ENCODE measurements at places on chromosomes 1 and 21.
A peak's percentile ranks its signal among the peaks of the same experiment; 100 is the strongest.

GRCh38 chr1:17687145-17687544 is 68.0 kb upstream of the ACTL8 start:
- no peak for DNase-seq

- DNase-seq: no peak
These were observed 258.0 kb downstream of the KCTD3 start for GRCh38 chr1:215825056-215825455.

GRCh38 chr1:3062616-3063378 is 6.2 kb upstream of the PRDM16 start:
- DNase-seq: no peak

GRCh38 chr1:84089465-84089864 is 54.6 kb upstream of the PRKACB start:
- DNase-seq: no peak

GRCh38 chr1:156014829-156015228 is 5.9 kb downstream of the SSR2 start:
- no peak for DNase-seq

- peak; percentile 75 for DNase-seq
These were observed 17.9 kb downstream of the MTX1 start for GRCh38 chr1:155226188-155226909.

GRCh38 chr1:47931395-47931794 is 65.8 kb downstream of the TRABD2B start:
- no peak for DNase-seq

DNA sequence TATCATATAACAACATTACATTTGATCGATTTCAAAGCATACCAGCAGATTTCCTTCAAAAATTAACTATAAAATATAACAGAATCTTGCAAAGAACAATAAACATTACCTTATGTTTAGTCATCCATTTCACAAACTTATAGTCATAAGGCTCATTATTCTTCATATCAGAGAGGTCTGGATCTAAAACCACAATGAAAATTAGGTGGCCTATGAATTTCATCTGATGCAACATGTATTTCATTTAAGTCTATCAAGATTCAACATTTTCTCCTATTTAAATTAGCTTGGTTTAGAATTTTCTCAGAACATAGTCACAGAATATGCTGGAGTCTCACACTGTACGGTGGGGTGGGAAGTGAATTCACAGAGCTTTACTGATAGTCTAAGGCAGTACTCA is 49.2 kb downstream of the KYAT3 start:
- DNase-seq: no peak

GRCh38 chr21:20507783-20508182 is 490.4 kb upstream of the NCAM2 start:
- DNase-seq: no peak

DNA sequence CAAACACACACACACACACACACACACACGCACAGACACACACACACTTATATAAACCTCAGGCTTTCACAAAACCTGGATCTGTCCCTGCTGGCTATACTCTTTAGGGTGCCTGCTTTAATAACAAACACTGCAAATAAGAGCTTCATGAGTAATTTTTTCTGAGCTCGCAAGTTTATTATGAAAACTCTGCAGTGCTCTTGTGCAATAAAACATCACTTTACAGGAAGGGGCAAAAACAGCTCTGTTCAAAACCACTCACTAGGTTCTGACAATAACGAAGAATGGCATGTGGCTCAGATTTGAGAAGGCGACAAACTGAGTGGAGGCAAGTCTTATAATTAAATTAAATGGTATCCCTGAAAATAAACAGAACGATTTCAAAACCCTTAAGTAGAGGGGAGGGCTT is 42.6 kb upstream of the CTPS1 start:
- no peak for DNase-seq

DNA sequence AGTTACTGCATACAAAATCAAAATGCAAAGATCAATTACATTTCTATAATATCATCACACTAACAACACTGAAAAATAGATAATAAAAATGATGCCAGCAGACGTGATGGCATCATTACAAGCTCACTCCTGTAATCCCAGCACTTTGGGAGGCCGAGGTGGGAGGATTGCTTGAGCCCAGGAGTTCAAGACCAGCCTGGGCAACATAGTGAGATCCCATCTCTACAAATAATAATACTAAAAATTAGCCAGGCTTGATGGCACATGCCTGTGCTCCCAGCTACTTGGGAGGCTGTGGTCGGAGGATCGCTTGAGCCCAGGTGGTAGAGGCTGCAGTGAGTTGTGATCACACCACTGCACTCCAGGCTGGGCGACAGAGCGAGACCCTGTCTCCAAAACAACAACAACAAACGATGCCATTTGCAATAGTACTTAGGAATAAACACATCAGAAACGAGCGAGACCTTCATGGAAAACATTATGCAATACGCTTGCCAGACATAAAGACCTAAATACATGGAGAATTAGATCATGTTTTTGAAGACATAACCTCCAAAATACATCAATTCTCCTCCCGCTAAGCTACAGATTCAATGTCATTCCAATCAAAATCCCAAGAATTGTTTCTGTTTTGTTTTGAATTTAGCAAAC is 86.6 kb upstream of the ERRFI1 start:
- DNase-seq: no peak

DNA sequence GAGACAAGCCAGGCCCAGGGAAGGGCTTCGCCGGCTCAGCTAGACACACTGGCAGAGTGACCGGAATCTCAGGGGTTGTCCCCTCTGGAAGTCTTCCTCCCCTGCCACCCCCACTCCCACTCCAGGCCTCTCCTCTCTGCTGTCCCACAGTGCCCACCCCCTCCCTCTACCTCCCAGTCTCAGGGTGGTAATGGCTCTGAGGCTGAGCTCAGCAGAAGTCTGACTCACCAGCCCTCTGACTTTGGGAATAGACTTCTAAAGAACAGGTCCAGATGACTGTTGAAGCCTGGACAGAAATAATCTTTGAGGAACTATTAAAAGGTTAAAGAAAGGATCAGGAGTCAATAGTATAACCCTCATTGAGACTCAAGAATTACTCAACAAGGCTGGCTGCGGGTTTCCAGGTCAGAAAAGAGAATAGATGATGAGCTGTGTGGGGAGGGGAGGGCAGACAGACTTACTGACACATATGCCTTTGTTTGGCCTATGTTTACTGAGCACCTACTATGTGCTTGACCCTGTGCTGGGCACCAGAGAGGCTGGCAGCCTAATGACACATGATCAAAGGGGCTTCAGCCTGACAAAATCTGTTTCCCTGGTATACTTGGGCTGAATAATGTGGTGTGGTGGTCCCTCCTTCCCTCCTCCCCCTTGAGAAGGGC is 8.2 kb downstream of the HCRTR1 start:
- no peak for DNase-seq

- no peak for DNase-seq
These were observed 12.2 kb downstream of the DNASE2B start for GRCh38 chr1:84410328-84411095.

DNA sequence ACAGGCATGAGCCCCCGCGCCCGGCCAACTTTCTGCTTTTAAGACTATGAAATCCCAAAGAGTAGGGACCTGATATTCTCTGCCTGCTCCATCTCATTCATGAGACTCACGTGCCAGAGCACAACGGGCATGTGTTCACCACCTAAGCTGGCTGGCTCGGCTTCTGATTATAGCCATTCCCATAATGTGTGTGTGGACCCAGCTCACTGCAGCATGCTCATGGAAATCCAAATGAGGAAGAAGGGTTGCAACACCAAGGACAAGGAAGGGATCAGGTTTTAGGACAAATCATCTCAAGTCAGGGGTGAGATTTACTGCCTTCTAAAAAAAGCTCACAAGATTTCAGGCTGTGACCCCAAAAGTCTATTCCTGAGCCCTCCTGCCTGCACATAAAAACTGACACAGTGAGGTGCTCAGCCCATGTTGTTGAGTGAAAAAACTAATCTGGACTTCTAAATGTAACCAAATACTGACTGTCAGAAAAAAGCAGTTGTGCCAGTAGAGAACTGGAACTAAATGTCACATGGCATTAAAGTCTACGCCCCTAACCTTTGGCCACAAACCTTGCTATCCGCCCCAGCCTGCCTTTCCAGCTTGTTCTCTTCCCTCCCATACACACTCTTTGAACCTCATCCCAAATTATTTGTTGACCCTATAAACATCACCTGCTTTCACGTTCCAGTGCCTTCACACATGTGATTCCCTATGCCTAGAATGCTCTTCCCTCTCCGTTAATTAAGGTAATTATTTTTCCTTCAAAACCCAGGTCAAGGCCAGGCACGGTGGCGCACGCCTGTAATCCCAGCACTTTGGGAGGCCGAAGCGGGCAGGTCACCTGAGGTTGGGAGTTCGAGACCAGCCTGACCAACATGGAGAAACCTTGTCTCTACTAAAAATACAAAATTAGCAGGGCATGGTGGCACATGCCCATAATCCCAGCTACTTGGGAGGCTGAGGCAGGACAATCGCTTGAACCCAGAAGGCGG is 9.1 kb upstream of the COA7 start:
- DNase-seq: no peak

DNA sequence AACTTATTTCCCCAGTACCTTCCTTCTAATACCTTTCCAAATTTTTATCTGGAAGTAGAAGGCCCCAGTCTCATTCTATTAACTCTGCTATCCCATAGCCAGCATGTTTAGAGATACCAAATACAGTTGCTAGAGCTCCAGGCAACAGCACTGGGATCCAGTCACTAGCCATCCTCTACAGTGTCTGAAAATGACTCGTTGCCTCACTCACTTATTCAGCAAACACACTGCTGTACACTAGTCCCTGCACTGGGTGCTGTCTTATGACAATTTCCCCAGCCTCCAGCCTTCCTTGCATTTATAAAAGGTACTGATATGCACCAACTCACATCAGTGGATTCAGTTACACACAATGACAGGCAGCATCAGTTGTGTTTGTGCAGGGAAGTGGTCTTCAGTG is 179.0 kb downstream of the DSCAM start:
- DNase-seq: no peak

GRCh38 chr1:39141925-39142324 is 62.6 kb upstream of the MACF1 start:
- DNase-seq: no peak

DNA sequence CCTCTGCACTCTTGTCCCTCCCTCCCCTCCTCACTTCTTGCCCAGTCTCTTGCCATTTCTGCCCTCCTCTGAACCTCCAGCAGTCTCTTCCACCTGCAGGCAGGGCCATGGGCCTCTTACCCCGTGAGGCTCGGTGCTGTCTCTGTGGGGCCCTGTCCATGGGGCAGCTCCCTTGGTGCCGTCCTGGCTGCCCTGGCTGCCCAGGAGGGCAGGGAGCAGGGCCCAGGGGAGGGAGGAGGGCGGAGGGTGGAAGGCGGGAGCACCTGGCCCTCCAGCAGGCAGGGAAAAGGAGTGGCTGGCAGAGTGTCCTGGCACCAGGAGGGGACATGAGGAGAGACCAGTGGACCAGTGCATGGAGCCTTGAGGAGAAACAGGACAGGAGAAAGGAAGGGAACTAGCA is at the start of gene RORC:
Gene RORC (minus strand): TSS at position 198 of the 400 bp plus-strand sequence. CDS start 38 bp downstream, at position 160.
- no peak for DNase-seq

DNA sequence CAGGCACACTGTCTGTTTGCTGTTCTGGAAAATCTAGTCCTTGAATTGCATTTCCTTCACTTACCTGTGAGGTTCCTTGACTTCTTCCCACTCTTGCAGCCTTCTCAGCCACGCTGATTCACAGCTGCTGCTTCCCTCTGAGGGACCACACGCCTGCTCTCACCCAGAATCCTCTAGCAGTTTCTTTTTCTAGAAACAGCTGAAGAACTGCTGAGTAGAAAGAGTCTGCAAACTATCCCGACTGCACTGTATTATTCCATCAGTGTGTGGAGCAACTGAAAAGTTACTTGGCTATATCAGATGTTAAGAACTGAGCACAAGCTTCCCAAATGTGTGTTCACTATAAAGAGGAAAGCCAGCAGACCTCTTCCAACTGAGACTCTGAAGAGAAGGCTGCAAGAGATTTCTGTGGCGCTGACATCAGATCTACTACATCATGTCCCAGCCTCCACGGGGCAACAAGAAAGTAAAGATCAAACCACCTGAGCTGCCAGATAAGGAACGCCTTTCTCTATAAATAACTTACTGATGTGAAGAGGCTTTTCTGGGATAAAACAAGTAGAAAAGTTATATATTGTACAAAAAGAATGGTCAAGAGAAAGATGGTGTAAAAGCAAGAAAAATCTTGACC is 226.6 kb downstream of the RERE start:
- no peak for DNase-seq

All from activated CD4-positive, CD25-positive, alpha-beta regulatory T cell treated with anti-CD3 and anti-CD28 coated beads, Interleukin-2, amount 50 U/mL, for 72 hours (primary cell).